NCI-H2227 treated with DMSO at 0.1 percent for 48 hours (cell line): ENCODE measurements at places on chromosomes 5 and 9.

- DNase-seq = no peak
Observed at GRCh38 chr9:112048924-112049691, 126.0 kb downstream of the SUSD1 start.

DNA sequence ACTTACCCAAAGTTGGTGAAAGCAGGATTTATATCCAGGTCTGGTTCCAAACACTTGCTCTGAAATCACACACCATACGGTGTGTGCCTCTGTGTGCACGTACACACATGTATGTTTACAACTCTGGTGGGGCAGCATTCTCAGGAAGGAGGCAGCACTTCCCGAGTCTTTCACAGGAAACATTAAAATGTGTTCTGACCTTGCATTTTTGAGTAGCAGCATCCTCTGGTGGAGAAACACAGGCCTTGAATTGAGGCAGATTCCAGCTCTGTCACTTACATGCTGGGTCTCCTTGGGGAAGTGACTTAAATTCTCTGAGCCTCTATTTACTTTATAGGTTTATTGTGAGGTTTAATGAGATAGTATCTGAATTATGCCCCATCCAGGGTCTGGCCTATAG is 126.4 kb downstream of the RGS3 start:
- no peak for DNase-seq

DNA sequence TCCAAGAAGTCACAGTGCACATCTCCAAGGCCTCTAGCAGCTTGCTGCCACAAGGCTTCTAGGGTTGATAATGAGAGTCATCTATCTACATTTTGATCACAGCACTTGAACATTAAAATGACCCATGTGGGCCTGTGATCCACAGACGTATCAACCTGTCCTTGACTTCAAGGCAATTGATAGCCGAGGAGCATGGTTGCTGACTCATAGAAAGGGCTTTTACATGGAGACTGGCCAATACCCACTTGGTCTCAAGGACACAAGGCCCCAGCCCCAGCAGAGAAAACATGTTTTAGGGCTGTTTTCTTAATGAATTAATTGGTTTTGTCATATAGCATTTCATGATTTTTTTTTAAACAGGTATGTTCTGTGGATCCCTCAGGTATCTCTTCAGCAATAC is 314.0 kb downstream of the SEMA5A start:
- DNase-seq = no peak

GRCh38 chr5:156913719-156914370 is 49.2 kb downstream of the TIMD4 start:
- DNase-seq = no peak
